ENCODE measurements at places on chromosomes 12 and 14.

DNA sequence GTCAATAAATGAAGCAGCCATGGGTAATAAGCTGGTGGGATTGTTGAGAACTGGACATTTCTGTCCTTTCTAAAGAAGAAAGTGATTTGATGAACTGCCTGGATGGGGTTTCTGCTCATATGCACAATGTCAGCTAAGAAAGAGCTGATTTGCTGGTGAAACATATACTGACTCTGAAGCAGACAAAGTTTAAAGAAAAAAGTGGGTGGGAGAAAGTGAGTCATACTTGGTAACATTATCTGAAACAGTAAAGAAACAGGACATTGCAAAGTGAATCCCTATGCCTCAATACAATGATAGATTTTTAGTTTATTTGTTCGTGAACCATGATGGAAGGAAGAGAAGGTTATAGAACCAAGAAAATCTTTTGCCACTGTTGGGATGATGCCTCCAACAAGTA lies 95.6 kb upstream of the DNM1L start:
- peak; percentile 61 for DNase-seq

DNA sequence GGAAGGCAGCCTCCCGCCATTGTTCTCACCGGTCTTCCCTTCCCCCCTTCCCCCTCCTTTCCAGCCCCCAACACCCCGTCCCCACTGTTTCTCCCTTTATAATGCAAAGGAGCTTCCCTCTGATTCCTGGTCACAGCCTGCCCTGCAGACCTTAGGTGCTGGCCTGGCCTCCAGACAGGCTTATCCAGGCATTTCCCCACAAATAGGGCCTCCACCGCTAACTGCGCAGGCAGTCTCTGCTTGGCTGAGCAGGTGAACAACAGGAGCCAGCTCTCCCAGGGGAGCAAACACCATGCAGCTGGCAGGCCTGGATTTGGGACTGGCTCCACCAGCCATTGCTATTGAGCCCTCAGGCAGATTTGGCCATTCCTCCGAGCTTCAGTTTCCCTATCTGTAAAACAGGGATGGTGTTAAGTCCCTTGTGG lies 46.0 kb downstream of the SMIM41 start:
- no peak for DNase-seq

DNA sequence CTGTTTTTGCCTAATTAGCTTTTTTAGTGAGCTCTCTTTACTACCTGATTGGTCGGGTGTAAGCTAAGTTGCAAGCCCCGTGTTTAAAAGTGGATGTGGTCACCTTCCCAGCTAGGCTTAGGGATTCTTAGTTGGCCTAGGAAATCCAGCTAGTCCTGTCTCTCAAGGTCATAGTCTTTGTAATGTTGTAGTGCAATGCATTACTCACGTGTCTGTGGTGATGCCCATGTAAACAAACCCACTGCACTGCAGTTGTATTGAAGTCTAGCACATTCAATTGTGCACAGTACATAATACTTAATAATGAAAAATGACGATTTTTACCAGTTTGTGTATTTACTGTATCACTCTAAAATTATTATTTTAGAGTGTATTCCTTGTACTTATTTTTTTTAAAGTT lies 335.5 kb downstream of the NUAK1 start:
- no peak for DNase-seq

- DNase-seq, result peak; percentile 44
Observed at GRCh38 chr12:102816816-102817434, 100.1 kb downstream of the PAH start.

DNA sequence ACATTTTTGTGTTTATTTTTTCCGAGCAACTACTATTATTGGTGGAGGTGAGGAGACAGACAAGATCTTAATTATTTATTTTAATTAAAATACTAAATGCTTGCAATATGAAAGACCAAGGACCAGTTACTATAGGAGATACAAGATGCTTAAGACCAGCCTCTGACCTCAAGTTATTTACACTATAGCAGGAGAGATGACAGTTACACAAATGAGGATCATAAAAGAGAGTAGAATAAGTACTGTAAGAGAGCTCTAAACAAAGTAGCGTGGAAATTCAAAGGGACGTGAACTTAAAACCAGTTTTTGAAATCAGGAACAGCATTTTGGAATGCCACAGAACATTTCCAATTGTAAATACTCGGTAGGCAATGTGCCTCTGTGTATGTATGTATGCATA lies 128.0 kb upstream of the ATF1 start:
- no peak for DNase-seq

- DNase-seq, result no peak
Observed at GRCh38 chr12:132549059-132549458, 59.1 kb downstream of the FBRSL1 start.

DNA sequence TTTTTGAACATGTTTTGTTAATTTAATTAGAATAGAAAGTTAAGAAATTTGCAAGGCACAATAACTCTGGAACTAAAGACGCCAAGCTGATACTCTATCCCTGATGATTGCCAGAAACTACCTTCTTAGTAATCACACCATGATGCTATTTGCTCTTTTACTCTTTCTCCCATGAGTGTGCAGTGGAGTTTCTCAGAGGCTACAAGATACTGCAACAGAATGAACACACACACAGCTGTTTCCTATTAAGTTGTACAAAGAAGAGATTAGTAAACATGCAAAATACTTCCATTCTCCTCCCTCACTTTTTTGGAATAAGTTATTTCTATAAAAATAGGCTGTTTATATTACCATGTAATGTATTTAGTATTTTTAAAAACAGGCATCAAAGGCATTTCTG lies 1367.5 kb downstream of the AACS start:
- no peak for DNase-seq

GRCh38 chr12:115423546-115423987 lies 739.6 kb upstream of the TBX3 start:
- DNase-seq, result no peak

GRCh38 chr14:95262511-95262891 lies 57.2 kb downstream of the CLMN start:
- no peak for DNase-seq

GRCh38 chr14:23951590-23952201 lies 1.9 kb upstream of the DHRS4 start:
- no peak for DNase-seq

DNA sequence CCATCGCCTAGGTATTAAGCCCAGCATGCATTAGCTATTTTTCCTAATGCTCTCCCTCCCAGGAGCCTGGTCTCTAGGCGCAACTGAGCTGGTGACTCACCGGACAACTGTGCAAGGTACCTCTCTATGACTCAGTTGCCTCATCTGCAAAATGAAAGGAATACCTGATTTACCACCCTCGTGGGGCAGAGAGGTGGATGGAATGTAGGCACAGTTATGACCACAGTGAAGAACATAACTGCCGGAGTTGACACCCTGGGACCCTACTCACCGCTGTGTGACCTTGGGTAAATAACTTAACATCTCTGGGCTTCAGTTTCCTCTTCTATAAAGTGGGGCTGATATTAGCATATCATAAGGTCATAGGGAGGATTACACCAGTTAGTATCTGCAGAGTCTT lies 22.6 kb downstream of the BCL11B start:
- no peak for DNase-seq

DNA sequence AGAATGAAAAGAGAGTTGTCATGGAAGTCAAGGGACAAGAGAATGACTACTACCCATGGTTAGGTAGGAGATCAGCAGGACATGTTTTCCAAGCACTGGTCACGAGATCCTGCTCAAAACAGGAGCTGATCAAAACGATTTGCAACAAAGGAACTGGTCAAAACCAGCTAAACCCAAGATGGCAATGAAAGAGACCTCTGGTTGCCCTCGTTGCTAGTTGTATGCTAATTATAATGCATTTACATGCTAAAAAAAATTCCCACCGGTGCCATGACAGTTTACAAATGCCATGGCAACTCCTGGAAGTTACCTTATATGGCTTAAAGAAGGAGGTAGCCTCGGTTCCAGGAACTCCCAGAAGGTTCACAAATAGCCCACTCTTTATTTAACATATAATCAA lies 95.0 kb upstream of the OTX2 start:
- no peak for DNase-seq

GRCh38 chr12:120744922-120745493 lies 19.4 kb downstream of the ACADS start:
- DNase-seq, result no peak

DNA sequence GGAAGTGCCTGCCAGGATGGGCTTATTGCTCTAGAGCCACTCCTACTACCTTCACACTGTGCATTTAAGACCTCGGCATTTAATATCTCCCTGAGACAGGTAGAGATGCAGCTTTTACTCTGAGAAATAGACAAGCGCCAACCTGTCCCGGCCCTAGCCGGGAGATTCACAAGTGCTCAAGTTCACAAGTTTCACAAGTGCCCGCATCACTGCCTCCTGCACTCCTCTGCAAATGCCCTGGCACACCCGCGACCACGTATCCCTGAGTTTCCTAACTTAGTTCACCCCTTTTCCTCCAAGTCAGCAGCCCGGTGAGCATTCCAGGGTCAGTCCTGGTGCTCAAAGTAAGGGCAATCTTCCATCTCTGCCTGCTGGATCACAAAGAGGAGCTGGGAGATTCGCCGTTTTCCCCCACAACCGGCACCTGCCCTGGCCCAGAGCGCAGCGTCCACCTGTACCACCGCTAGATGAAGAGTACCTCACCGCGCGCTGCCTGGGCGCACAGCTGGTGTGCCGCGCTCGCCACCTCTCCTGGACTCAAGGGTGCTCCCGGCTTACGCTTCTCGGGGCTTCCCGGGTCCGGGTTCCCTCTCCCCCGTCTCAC lies 5.0 kb upstream of the SLC38A4 start:
- no peak for DNase-seq

DNA sequence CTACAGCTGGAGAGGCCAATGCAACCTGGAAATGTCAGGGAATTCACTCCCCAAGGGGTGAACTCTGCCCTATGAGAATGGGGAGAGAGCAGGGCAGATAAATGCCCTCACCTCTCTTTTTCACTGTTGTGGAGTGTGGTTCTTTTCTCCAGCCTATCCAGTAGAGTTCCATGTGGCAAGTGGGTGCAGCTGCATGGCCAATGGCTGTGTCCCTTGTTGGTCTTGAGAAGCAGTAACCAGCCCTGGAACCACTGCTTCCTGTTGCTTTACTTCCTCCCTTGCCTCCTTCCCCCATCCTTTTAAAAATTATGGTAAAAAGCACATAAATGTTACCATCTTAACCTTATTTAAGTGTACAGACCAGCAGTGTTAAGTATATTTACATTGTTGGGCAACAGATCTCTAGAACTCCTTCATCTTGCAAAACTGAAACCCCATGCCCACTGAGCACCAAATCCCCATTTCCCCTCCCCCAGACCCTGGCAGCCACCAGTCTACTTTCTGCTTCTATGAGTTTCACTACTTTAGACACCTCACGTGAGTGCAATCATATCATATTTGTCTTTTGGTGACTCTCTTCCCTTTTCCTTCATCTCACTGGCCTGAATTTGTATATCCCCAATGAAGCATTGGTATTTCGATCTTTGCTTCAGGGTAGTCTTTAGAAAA lies 77.0 kb upstream of the GRIP1 start:
- DNase-seq, result no peak

GRCh38 chr14:74763803-74764531 lies 851 bp downstream of the YLPM1 start:
- peak; percentile 43 for DNase-seq

GRCh38 chr12:78086553-78087362 lies 256.1 kb downstream of the NAV3 start:
- peak; percentile 18 for DNase-seq

DNA sequence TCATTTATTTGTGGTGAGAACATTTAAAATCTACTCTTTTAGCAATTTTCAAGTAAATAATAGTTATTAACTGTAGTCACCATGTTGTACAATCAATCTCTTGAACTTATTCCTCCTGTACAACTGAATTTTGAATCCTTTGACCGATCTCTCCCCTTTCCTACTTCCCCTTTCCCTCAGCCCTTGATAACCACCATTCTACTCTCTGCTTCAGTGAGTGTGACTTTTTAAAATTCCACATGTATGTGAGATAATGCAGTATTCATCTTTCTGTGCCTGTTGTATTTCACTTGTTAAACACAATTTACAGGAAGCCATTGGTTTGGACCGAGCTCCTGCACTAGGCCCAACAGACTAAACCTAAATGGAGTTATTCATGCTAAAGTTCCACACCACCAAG lies 458.9 kb upstream of the PDE3A start:
- DNase-seq, result no peak

- no peak for DNase-seq
Observed at GRCh38 chr14:57160333-57160732, 108.4 kb downstream of the EXOC5 start.

GRCh38 chr14:50534416-50534815 lies 2.0 kb upstream of the MAP4K5 start:
- no peak for DNase-seq

GRCh38 chr14:104393898-104394381 lies 185.6 kb upstream of the C14orf180 start:
- DNase-seq, result peak; percentile 86

DNA sequence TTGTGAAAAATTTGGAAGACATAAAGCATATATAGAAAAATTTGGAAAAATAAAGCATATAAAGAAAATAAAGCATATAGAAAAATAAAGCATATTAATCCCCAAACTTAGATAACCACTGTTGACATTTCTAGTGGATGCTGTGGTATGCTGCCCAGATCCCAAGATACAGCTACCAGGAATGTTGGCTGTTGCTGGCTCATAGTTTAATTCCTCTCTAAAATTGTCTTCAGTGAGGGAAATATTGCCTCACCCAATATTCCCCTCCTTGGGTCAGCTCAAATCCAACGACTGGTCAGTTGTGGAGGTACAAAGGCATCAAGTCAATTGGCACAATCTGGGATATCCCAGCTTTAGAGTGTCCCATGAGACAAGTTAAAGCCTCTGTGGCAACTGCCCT lies 10.1 kb upstream of the KICS2 start:
- DNase-seq, result no peak

GRCh38 chr12:95547522-95548055 lies 3.7 kb downstream of the USP44 start:
- peak; percentile 2 for DNase-seq

GRCh38 chr12:99131751-99132199 lies 486.7 kb downstream of the APAF1 start:
- no peak for DNase-seq
